ENCODE measurements at places on chromosomes 3 and 15. TPM values are rescaled to one million over a fixed set of nuclear protein-coding genes. Genes with fewer than 3 reads are reported as not detected.
A peak's percentile ranks its signal among the peaks of the same experiment; 100 is the strongest.

GRCh38 chr3:31079689-31080088 lies 185.2 kb upstream of the GADL1 start:
- no peak for DNase-seq
- H3K27me3 ChIP-seq, result no peaks in the 10 kb centered on the region
- H3K27ac ChIP-seq, result no peak overlapping the region
- peaks cover 11% of the 10 kb centered on the region for H3K4me1 ChIP-seq
- no peaks in the 10 kb centered on the region for H3K36me3 ChIP-seq

DNA sequence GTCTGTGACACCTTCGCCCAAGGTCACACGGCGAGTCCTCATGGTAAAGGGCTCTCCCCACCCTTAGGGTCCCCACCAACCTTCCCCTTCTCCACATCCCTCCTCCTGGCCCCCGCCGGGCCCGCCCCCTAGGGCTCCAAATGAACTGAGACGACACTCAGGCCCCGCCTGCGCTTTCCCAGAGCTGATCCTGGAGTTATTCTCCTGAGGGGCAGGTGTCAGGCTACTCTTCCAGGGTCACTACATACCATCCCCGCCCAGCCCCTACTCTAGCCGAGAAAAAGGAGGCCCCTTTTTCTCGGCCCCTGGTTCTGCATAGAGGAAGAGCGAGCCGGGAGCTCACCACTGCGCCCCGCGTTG lies 292 bp downstream of the USP4 start:
- no peaks in the 10 kb centered on the region for H3K27me3 ChIP-seq
- H3K27ac ChIP-seq, result peak overlapping the region; percentile 92
- peak; percentile 79 for DNase-seq
- H3K36me3 ChIP-seq, result no peaks in the 10 kb centered on the region

- no peak for DNase-seq
- no peaks in the 10 kb centered on the region for H3K4me1 ChIP-seq
- peaks cover 3% of the 10 kb centered on the region for H3K27me3 ChIP-seq
- H3K4me3 ChIP-seq, result no peak overlapping the region
- no peak overlapping the region for H3K27ac ChIP-seq
Measured at GRCh38 chr3:27628026-27628750, 93.9 kb downstream of the EOMES start.

DNA sequence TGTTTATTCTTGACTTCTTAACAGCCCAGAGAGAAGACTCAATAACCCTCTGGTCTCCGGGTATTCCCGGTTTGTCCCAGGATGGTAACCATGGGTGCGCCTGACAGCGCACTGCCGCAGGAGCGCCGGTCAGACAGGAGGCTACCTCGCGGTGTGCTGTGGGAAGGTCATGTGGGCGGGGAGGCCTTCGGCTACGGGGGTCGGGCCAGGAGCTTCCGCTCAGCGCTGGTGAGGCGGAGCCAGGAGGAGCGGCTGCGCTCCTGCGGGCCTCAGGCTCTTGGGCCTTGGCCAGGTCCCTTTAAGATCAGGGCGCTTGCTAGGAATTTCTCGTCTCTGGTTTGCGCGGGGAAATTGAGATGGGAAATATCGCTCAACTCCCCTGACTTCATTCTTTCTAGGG lies 182.3 kb upstream of the NDN start:
- no peaks in the 10 kb centered on the region for H3K4me1 ChIP-seq
- peak; percentile 92 for DNase-seq
- peak overlapping the region; percentile 44 for H3K4me3 ChIP-seq
- no peaks in the 10 kb centered on the region for H3K36me3 ChIP-seq
- H3K27me3 ChIP-seq, result no peaks in the 10 kb centered on the region

DNA sequence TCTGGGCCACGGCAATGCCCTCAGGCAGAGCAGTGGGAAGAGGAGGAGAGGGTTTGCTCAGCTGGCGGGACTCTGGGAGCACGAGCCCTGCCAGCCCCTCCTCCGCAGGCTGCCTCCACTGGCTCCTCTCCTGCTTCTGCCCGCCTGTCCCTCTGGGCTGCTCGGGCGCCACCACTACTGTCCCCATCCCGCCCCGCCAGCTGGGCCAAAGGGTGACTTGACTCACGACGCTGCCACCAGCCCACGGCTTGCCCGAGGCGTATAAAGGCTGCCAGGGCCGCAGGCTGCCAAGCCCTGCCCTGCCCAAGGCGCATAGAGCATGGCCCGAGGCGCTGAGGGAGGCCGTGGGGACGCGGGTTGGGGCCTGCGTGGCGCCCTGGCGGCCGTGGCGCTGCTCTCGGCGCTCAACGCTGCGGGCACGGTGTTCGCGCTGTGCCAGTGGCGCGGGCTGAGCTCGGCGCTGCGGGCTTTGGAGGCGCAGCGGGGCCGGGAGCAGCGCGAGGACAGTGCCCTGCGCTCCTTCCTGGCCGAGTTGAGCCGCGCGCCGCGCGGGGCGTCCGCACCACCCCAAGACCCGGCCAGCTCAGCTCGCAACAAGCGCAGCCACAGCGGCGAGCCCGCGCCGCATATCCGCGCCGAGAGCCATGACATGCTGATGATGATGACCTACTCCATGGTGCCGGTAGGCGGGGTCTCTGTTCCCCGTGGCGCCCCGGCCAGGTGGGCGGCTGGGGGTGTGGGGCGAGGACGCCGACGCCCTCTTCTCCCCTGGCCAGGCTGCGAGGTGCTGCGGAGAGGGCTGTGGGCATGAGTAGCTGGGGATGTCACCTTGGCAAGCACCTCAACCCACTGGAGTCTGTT lies at the start of gene GLDN:
Gene GLDN (plus strand): TSS at position 290 of the 861 bp plus-strand sequence. CDS start 30 bp downstream, at position 320.
- peaks cover 51% of the 10 kb centered on the region for H3K27me3 ChIP-seq
- H3K27ac ChIP-seq, result no peak within 1 kb of the TSS
- H3K36me3 ChIP-seq, result no peaks in the 10 kb centered on the region

DNA sequence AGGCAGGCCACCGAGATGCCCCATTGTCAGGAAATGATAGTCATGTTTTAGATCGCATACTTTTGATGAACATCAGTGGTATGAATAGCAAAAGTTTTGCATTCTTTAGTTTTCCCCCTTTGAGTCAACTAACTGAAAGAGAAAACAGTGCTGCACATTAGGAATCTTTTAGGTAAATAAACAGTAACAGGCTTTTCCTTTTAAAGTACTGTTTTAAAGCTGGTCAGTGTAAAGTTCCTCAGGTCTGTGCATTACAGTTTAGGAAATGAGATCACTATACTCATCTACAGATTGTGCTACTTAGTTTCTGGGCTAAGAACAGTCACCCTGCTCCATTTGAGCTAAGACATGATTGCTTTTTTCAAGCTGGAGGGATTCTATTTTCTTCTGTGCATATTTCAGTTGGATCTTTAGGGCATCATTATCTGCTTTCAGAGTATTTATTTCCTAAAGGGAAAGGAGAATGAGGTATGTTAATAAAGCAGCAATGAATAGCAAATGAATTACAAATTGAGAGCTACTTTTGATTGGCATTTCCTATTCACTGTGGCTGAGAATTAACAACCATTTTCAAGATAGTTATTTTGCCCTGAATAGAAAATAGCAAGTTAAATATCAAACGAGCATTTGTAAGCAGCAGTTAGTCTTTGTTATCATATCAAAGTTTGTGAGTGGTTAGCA lies 36.5 kb downstream of the FAM98B start:
- no peaks in the 10 kb centered on the region for H3K4me1 ChIP-seq
- DNase-seq, result no peak
- no peaks in the 10 kb centered on the region for H3K36me3 ChIP-seq
- no peak overlapping the region for H3K4me3 ChIP-seq
- no peaks in the 10 kb centered on the region for H3K27me3 ChIP-seq

DNA sequence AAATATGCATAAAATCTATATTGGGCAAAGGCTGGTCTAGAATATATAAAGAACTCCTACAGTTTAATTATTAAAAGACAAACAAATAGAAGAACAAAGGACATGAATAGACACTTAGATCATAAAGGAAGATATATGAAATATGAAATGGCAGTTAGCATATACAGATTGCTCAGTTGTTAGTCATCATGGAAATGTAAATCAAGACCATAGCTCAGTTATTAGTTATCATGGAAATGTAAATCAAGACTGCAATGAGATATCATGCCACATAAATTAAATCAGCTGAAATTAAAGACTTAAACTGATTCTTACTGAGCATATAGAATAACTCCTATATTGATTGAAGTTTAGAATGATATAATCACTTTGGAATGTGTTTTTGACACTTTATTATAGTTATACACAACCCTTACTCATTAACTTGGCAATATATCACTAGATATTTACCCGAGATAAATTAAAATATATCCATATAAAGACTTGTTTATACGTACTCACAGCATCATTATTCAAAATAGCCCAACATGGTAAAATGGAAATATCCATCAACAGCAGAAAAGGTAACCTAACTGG lies 45.2 kb upstream of the GOLGA8B start:
- H3K27me3 ChIP-seq, result no peaks in the 10 kb centered on the region
- H3K4me3 ChIP-seq, result no peak overlapping the region
- no peaks in the 10 kb centered on the region for H3K36me3 ChIP-seq
- DNase-seq, result no peak
- no peaks in the 10 kb centered on the region for H3K4me1 ChIP-seq
- no peak overlapping the region for H3K27ac ChIP-seq

- peak; percentile 37 for DNase-seq
- H3K36me3 ChIP-seq, result no peaks in the 10 kb centered on the region
- H3K27me3 ChIP-seq, result peaks cover 6% of the 10 kb centered on the region
Measured at GRCh38 chr3:48851407-48851806, 3.7 kb upstream of the PRKAR2A start.

GRCh38 chr3:8233938-8234337 lies 267.7 kb upstream of the LMCD1 start:
- no peaks in the 10 kb centered on the region for H3K36me3 ChIP-seq
- H3K27me3 ChIP-seq, result no peaks in the 10 kb centered on the region
- peaks cover 10% of the 10 kb centered on the region for H3K4me1 ChIP-seq

DNA sequence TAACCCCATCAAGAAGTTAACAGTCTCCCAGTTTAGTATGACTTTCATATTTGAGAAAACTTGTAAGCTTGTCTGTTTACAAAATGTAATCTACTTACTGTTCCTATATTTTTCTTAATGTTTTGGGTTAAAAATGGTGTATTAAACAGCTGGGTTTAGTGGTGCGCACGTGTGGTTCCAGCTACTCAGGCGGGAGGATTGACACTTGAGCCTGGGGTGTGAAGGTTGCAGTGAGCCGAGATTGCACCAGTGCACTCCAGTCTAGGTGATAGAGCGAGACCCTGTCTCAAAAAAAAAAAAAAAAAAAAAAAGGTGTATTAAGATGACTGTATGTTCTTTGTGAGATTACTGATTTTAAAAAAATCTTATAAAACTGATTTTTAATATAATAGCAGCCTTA lies 69.3 kb downstream of the BBX start:
- no peaks in the 10 kb centered on the region for H3K36me3 ChIP-seq
- DNase-seq, result no peak
- no peak overlapping the region for H3K27ac ChIP-seq
- no peaks in the 10 kb centered on the region for H3K27me3 ChIP-seq
- peaks cover 22% of the 10 kb centered on the region for H3K4me1 ChIP-seq

- no peaks in the 10 kb centered on the region for H3K27me3 ChIP-seq
- no peaks in the 10 kb centered on the region for H3K36me3 ChIP-seq
- H3K4me3 ChIP-seq, result no peak overlapping the region
- no peaks in the 10 kb centered on the region for H3K4me1 ChIP-seq
- H3K27ac ChIP-seq, result no peak overlapping the region
- no peak for DNase-seq
Measured at GRCh38 chr3:112489674-112490479, 9.4 kb downstream of the BTLA start.

DNA sequence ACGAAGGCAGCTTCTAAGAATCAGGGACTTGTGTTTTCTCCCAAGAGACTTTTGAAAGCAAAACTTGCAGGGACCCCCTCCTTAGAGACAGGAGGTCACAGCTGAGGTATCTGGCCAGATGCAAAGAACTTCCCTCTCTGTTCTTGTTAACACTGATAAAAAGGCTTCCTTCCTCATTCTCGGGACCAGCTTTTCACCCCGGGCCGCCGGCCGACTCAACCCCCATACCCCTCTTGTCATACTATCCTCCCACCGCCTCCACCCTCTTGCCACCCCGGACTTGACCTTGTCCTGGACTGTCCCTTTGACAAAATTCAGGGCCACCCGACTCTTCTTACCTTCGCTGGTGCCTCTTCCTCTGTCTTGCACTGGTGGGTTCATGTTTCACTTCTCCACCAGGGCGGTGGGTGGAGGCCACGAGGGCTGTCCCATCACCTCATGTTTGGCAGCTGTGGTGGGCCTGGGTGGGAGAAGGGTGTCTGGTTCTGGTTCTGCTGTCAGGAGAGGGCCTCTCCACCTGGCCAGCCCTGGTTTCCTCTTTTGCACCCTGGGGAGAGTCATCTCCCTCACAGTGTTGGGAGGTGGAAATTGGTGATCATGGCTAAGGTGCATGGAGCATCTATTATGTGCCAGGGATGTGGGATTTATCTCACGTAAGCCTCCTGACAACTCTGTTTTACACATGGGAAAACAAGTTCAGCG lies 32.5 kb downstream of the BHLHE40 start:
- no peak for DNase-seq
- H3K36me3 ChIP-seq, result no peaks in the 10 kb centered on the region
- no peaks in the 10 kb centered on the region for H3K4me1 ChIP-seq
- H3K27me3 ChIP-seq, result no peaks in the 10 kb centered on the region
- no peak overlapping the region for H3K4me3 ChIP-seq

- H3K4me1 ChIP-seq, result peaks cover 16% of the 10 kb centered on the region
- H3K36me3 ChIP-seq, result no peaks in the 10 kb centered on the region
- H3K27me3 ChIP-seq, result no peaks in the 10 kb centered on the region
- peak overlapping the region; percentile 3 for H3K27ac ChIP-seq
Measured at GRCh38 chr3:37952564-37952963, 38.0 kb upstream of the VILL start.

DNA sequence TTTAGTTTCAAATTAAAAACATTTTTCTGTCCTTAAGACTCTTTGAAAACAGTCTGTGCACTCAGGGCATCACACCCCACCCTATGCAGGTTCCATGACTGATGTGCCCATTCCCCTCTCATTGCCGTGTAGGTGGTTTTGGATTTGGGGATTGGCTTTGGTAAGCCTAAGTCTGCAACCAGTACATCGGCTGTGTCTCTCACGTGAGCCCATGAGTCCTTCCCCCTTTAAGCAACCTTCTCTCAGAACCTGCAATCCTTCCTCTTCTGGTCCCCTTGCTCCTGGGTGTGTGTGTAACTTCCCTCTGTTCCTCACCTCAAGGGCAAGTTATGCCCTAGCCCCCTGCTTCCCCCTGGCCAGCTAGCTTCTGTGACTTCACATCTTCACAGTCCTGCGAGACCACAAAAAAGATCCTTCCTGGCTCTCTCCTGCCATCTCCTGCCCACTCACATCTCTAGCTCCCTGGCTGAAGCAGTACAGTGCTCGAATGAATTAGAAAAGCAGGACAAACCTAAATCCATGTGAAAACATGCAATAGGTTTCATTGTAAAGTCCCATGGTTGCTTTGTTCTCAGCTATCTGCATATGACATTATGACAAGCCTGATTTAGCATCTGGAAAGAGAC lies 126.7 kb downstream of the UACA start:
- no peaks in the 10 kb centered on the region for H3K36me3 ChIP-seq
- no peaks in the 10 kb centered on the region for H3K27me3 ChIP-seq
- no peak overlapping the region for H3K4me3 ChIP-seq
- H3K27ac ChIP-seq, result no peak overlapping the region
- DNase-seq, result peak; percentile 52

GRCh38 chr3:100311011-100311410 lies 23.5 kb upstream of the NIT2 start:
- H3K4me1 ChIP-seq, result 0 out of 2 replicates have a peak, but pooled peaks cover 8% of the 10 kb centered on the region
- no peak overlapping the region for H3K4me3 ChIP-seq
- H3K27ac ChIP-seq, result no peak overlapping the region
- H3K27me3 ChIP-seq, result no peaks in the 10 kb centered on the region
- H3K36me3 ChIP-seq, result no peaks in the 10 kb centered on the region
- no peak for DNase-seq

STRA6 gene
- 9.9 TPM for total RNA-seq

KCNAB1 gene
- total RNA-seq, result 0.69 TPM

GABRR3 gene
- total RNA-seq, result not detected

SUSD5 gene
- 4.3 TPM for total RNA-seq

All from GM23338 (cell line).